ENCODE measurements at places on chromosomes 2 and 18.

GRCh38 chr2:226838722-226839121, 2.9 kb downstream of the RHBDD1 start:
- DNase-seq: no peak

DNA sequence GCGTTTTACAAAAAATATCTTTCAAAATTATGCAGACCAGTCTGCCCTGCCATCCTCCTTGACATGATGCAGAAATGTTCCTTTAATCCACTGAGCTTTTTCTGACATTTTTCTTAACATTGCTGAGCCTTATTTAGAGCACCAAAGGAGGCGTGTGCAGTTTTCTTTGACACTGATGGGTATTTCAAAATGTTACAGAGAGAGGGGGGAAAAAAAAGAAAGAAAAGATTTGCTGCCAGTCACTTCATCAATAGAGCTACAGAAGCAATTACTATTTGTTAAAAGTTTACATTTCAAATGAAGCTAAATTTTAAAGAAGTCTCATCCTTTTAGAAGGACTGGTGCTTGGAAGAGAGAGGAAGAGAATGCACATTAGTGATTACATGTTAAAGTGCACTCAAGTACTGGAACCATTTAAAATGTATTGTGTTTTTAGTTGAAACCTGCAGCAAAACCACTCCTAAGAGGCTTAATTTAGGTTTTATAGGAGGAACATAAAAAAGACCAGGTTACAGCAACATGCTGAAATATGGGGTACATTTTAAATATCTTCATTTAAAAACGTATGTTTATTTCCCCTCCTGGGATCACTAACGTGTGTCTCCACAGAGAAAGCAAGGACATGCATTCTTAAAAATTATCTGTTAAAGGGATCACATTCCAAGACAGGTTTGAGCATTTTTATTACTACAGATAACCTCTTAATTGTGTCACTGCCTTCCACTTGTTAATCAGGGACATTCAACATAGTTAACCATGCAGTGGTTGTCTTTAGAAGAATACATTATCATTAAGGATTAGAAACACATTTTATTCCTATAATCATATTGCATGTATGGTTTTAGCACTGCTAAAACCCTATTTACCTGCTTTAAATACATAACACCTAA, 258.4 kb downstream of the MEIS1 start:
- no peak for DNase-seq

- DNase-seq: no peak
These were observed 612.1 kb downstream of the KCNJ3 start for GRCh38 chr2:155310589-155310988.

GRCh38 chr2:168545439-168546082, 89.5 kb downstream of the CERS6 start:
- DNase-seq: peak; percentile 74

GRCh38 chr2:238061315-238062202, 758 bp downstream of the SCLY start:
- DNase-seq: peak; percentile 26

- no peak for DNase-seq
These were observed 69.0 kb upstream of the OTOS start for GRCh38 chr2:240209493-240209892.

Data from MG63 (cell line).